ENCODE measurements at places on chromosomes 2 and 18. TPM values are rescaled to one million over a fixed set of nuclear protein-coding genes. Genes with fewer than 3 reads are reported as not detected.

The LINC00305 gene
- total RNA-seq, result not detected

The TRPM8 gene
- not detected for total RNA-seq

The ITGB6 gene
- total RNA-seq, result not detected

The UGT1A8 gene
- total RNA-seq, result not detected

DNA sequence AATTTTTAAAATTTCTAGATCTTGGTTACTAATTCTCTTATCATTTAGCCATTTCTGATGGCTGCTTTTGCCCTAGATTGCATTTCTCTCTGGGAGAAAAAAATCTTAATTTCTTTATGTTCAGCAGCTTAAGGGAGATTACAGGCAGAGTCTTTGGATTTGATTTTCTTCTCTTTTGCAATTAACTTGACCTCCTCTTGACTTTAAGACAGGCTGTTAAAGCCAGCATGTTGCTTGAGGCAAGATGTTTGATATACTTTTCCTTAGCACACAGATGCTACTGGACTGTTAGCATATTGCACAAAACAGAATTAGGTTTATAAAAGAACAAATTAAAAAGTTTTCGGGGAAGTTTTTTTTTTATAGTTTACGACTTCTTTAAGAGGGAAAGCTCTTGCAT lies 50.0 kb downstream of the XRCC5 start:
- no peak for DNase-seq
- H3K4me3 ChIP-seq, result no peak overlapping the region
- H3K4me1 ChIP-seq, result no peaks in the 10 kb centered on the region

GRCh38 chr18:73118121-73118816 lies 250.5 kb upstream of the NETO1 start:
- H3K27me3 ChIP-seq, result no peaks in the 10 kb centered on the region
- DNase-seq, result no peak
- no peaks in the 10 kb centered on the region for H3K36me3 ChIP-seq
- no peaks in the 10 kb centered on the region for H3K4me1 ChIP-seq
- H3K4me3 ChIP-seq, result no peak overlapping the region

Measured in CD4-positive, alpha-beta memory T cell (primary cell).